ENCODE measurements at places on chromosomes 6 and 20. TPM values are rescaled to one million over a fixed set of nuclear protein-coding genes. Genes with fewer than 3 reads are reported as not detected.

POPDC3 gene
- total RNA-seq, result 8.2 TPM

- no peak for DNase-seq
Observed at GRCh38 chr20:34251619-34252018, 10.4 kb downstream of the ASIP start.

TMC2 gene
- total RNA-seq, result not detected

DNA sequence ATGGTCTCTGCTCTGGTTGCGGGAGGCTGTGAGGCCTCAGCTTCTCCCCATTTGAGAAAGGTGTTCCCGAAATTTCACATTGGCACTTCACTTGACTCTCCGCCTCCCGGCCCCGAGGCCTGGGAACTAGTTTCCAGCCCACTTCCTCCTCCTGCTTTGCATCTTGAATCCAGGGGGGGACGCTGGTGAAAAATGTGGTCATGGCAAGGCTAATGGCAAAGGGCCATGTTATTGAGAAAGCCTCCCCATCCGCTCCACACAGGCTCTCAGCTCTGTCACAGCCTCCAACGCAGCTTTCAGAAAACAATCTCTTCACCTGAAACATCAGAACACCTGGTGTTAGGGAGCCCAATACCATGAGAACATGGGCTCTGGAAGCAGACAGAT is 5.6 kb downstream of the PLAGL2 start:
- DNase-seq, result no peak

PACSIN1 gene
- 0.41 TPM for total RNA-seq

DNA sequence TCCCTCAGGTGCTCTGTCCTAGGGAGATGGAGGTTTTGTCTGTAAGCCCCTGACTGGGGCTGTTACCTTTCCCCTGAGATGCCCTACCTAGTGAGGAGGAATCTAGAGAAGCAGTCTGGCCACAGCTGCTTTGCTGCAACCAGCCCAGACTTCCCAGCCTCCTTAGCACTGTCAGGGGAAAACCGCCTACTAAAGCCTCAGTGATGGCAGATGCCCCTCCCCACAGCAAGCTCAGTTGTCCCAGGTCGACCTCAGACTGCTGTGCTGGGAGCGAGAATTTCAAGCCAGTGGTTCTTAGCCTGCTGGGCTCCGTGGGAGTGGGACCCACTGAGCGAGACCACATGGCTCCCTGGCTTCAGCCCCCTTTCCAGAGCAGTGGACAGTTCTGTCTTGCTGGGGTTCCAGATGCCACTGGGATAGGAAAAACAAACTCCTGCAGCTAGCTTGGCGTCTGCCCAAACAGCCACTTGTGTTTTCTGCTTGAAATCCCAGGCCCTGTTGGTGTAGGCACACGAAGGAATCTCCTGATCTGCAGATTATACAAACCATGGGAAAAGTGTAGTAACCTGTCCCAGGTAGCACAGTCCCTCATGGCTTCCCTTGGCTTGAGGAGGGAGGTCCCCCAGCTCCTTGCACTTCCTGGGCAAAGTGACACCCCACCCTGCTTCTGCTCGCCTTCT is 146.4 kb upstream of the PROKR2 start:
- DNase-seq, result no peak

DNA sequence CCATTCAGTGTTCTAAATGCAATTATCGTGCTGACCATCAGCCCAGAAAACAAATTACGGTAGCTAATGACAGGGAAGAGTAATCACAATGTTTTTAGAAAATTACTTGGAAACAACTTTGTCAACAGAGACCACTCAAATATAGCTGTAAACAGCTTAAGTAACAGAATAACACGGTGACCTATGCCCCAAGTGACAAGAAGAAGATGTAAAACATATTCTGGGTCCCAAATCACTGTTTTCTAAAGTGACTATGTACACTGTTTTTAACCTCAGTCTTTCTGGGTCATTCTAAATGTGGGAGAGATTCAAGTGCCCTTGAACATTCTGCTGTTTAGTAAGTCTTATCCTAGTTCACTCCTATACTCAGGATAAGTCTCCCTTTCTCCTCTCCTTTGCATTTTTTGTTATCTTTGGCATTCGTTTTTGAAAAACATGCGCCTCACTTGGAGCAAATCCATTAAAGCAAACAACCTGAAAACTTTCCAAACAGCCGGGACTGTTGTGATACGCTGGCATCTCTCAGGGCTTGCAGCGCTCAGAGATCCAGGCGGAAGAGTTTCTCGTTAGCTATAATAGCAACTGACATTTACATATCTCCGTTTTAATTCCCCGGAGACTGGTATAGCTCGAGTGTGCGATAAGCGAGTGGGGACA is 114.5 kb upstream of the SOX4 start:
- no peak for DNase-seq

DNA sequence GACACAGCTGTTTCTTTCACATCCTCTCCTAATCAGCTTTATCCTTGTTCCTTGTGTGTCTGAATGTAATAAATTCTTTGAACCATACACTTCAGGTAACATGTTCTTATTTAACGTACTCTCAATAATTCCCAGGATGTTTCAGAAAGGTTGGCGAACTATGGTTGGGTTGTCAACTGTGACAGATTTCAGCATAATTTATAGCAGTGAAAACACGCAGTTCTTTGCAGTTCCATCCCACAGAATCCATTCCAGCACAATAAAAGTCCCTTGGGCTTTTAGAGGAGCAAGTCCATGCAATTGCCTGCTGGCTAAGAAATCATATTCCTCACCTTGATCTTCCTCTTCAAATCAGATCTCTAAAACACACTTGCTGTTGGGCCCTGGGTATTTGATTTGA is 119.3 kb downstream of the COL9A1 start:
- DNase-seq, result no peak

SLC17A2 gene
- total RNA-seq, result not detected

RBBP8NL gene
- total RNA-seq, result 0.03 TPM

DNA sequence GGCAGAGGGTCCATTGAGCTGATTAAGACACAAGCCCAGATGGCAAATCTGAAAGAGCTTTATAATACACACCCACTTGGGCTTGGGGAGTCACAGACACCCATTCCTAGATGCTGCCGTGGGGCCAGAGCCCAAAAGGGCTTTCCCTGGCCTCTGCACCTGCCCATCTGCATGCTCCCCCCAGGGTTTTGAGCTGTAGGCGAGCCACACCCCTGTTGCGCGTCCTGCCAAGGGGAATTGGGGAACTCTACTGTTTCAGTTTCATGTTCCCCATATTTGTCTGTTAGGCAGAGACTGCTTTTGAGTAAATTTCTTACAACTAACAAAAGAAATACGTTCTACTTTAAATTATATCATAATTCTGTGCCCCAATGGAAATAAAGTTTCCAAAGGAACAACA is 52.9 kb upstream of the FNDC1 start:
- DNase-seq, result no peak

- peak; percentile 36 for DNase-seq
Observed at GRCh38 chr6:16248271-16248853, 10.0 kb downstream of the GMPR start.

DNA sequence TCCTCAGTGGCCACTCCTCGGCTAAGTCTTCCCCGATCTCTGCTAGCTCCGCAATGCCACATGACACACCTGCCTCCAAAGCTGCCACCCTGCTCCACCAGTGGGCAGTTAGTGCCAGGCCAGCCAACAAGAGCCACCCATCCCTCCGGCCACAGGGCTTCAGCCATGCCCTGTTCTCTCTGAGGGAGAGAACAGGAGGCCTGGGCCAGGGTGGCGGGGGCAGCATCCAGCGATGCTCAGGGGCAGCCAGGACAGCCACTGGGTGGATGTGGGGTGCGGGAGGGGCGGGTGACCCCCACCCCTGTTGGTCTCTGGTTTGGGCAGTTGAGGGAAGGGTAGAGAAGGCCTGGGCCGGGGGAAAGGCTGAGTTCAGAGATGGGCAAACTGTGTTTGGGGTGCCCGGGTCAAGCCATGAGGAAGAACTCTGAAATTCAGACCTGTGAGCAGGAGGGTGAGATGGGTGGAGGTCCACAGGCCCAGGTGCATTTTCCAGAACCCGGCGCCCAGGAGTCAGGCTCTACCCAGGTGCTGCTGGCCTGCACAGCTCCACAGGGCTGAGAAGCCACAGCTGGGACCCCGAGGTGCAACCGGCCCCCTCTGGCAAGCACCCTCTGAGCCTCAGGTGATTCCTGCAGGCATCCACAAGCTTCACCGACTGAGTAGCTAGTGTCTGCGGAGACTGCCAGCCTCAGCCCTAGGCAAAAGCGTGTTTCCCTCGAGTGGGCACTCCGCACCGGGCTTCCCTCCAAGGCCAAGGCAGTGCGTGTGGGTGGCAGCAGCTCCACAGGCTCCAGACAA is 91.1 kb downstream of the SULF2 start:
- no peak for DNase-seq

DNA sequence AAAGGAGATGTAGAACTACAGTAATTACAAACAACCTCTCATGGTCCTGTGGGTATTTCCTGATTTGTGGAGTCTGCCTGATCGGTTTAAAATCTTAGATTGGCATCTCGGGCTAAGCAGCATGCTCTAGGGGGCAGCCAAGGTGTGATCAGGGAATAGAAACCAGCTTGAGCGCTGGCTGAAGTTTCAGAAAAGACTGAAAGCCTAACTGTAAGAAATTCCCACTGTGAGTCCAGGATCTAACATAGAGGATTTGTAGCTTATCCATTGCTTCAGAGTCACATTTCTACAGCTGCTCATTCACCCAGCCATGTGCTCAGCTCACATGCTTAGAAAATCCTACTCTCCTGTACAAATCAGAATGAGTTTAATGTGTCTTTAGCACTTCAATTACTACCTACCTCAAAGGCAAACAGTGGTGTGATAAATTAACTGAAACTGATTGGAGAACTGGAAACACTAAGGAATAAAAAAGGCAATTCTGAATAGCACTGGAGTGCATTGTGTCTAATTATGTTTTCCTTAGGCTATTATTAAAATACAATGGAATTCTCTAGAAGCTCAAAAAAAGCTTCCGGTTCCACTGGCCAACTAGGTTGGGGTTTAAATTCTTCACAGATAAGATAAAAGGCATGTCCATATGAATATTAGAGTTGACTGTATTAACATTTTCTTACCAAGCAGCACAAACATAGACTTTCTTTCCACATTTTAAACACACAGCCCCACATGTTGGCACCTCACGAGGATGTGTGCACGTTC is 73.8 kb upstream of the MPC1 start:
- peak; percentile 54 for DNase-seq

- DNase-seq, result no peak
Observed at GRCh38 chr6:127128066-127128465, 9.6 kb downstream of the RSPO3 start.

- DNase-seq, result no peak
Observed at GRCh38 chr6:17886891-17887290, 100.5 kb downstream of the KIF13A start.

DNA sequence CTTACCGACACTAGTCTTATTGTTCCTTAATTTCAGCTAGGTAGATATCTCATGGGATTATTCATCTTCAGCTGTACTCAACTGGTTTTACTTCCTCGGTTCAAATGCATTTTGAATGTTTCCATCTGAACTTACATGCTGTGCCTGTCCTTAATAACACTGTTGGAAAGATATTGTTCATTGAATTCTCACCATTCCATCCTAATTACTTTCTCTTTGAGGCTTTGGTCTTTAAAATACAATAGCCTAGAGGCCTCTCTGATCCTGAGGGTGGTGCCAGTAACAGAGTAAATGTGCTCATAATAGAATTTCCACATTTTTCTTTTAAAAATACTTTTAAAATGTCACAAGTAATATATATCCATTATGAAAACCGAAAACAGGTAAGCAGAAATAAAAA is 54.0 kb downstream of the IL20RA start:
- DNase-seq, result peak; percentile 46

ABHD12 gene
- 20.8 TPM for total RNA-seq

DNA sequence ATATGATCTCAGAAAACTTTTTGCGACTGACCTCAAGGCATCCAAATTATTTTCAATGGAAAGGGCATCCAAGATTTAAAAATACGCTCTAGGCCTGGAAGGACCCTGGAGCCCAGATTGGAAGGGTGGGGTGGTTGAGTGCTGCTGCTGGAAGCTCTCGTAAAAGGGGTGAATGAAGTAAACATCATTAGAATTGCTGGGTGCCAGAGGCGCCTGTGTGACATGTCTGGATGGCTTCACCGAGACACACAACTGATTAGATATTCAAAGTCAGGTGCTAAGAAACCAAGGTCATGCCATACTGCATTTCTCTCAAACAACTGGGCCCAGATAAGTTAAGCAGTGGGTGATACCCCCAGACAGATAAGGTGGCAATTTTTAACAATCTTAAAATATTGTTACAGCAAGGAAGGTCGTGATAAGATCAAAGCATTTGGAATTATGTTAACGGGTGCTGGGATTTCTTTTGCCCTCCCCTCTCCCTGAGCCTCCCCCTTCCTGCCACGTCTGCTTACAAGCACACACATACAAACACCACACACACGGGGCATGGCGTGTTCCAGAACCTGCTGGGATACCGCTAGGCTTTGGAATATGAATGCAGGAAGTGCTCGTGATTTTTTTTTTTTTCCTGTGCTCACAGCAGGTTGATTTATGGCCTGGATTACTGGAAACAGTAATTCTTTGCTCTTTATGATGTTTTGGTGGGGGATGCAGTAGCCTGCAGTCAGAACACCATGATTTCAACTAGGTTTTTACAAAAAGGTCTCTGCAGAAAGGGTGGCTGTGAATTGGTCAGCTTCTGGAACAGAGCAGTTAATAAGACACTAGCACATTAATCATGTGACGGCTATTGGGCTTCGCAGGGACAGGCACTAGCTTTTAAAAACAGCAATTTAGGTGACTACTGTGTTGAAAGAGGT is 551.2 kb downstream of the QKI start:
- DNase-seq, result no peak

DNA sequence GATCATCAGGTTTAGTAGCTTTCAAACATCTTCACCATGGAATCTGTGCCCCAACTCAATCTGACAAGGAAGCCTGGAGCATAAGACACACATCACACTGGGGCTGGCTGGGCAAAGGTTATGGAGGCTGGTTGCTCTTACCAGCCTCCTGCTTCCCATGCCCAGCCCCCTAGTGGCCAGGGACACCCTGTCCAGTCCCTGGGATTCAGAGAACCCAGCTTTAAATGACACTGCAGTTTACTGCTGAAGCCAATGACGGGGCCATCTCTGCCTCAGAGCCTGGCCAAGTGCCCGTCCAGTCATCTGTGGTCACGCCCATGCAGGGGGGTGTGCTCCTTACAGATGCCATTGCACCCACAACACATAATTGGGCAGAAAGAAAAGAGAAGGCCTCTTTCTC is 272.9 kb downstream of the SMOC2 start:
- no peak for DNase-seq

DNA sequence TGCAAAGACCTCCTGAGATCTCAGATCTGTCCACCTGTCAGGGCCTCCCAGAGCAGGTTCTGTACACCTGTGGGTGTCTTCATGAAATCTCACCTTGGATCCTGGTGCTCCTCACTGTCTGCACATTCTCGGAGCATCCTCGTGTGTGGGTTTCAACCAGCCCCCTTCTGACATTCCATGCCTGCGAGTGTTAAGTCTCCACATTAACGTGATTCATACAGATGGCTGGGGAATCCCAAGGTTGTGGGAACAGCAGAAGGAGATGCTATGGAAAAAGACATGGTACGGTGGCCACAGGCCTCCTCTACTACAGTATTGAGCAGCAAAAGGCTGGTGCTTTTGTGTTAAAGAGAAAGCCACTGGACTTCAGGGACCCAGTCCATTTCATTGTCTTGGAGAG is 556.5 kb downstream of the DHX35 start:
- DNase-seq, result no peak

All from neural progenitor cell (in vitro differentiated cells).